ENCODE measurements at places on chromosomes 16 and 17.

DNA sequence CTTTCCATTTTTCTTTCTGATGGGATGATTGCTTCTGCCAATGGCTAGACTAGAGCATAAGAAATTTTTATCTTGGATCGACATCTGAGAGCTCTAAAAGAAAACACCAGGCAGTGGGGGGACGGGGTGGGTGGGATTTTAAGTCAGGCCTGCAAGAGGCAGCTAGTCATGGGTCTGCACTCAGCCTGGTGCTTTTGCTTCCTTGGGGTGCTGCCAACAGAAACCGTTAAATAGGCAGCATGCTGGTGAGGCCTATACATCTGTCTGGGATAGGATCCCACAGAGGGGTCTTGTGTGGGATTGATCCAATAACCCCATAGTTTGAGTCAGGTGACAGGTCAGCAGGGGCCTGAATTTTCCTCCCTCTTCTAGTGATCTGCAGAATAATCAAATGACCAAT, 26.9 kb downstream of the ZNRF1 start:
- DNase-seq = no peak

DNA sequence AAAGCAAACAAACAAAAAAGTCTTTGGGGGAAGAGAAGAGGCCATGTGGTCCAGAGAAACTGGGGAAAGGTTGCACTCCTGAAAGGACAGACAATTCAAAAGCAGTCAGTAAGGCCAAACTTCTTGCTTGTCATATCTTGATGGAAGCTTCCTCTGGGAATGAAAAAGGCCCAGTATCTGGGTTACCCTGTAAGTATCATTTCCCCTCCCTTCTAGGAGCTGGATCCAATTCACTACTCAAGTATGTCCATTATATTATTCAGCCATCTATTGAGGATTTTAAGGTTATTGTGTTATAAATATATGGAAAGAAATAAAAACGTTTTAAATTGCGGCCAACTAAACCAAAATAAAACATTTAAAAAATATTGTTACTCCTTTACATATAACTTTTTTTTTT, 26.0 kb upstream of the MON1B start:
- DNase-seq = no peak

- DNase-seq = no peak
Measured at GRCh38 chr17:20008242-20009051, 712 bp upstream of the SPECC1 start.

- DNase-seq = no peak
Measured at GRCh38 chr16:14148016-14148415, 76.9 kb downstream of the MRTFB start.

- DNase-seq = peak; percentile 96
Measured at GRCh38 chr17:7989781-7990655, 12.4 kb upstream of the GUCY2D start.

DNA sequence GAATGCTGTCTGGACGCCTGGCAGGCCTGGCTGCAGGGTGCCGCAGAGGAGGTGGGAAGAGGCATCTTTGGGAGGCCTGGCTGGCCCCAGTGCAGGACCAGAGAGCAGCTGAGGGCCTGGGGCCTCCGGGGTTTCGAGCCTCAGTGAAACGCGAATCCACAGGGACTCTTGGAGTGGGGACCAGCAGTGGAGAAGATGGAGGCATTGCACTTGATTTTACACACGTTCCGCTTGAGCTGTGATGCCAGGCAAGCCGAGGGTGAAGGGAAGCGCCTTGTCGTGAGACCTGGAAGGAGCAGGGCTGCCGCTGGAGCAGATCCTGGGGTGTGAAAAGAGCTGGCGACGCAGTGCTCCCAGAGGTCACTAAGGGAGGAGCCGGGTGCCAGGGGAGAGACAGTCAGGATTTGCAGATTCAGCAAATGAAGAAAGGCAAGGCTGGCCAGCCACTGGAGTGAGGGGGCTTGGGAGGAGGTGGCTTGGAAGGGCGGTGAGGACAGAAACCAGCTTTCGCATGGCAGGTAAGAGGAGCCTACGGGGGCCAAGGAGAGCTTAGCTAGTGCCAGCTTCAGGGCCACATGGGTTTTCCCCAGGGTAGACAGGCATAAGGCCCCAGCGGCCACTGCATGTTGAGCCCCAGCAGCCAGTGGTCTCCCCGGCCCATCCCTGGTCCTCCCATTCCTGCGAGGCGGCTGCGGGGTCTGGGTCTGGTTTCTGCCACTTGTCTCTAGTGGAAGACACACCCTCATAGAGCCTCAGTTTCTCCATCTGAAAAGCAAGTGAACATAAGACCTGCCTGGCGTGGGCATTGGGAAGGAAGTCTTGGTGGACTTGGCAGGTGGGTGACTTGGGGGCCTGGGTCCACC, 175.2 kb upstream of the CHMP6 start:
- DNase-seq = no peak

DNA sequence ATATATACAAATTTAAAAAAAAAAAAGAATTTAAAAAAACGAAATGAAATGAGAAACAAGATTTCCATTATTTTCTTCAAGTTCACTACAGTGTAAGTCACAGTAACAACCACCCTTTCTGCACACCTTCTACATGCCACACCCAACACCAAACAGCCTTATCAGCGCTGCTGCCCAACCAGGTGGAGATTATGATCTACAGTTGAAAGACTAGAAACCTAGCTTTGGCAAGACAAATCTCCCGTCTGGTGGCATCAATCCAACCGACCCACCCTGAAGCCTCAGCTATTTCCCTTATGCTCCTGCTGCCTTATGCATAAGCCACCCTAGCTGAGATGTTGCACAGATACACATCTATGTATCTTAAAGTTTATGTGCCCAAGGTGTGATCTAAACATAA, 60.8 kb downstream of the PARN start:
- no peak for DNase-seq

DNA sequence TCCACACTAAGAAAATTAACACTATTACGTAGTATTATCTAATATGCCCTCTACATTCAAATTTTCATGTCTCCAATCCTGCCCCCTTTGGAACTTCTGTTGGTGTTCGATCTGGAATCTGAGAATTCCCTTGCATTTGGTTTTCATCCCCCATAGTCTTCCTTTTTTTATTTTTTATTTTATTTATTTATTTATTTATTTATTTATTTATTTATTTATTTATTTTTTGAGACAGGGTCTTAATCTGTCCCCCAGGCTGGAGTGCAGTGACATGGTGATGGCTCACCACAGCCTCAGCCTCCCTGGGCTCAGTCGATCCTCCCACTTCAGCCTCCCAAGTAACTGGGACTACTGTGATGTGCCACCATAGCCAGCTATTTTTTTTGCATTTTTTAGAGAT, 589.3 kb downstream of the MAF start:
- no peak for DNase-seq

DNA sequence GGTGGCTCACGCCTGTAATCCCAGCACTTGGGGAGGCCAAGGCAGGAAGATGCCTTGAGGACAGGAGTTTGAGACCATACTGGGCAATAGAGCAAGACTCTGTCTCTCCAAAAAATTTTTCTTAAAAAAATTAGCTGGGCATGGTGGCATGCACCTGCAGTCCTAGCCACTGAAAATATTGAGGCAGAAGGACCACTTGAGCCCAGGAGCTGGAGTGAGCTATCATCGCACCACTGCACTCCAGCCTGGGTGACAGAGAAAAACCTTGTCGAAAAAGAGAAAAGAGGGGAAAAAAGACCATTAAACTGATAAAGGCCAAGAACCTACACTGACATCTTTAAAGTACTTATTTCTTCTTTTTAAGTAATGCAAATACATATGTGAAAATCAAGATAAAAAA, 53.4 kb upstream of the ITGA2B start:
- DNase-seq = no peak

- DNase-seq = no peak
Measured at GRCh38 chr16:66475232-66475631, 48.1 kb downstream of the BEAN1 start.

GRCh38 chr16:59684911-59685310, 950.8 kb upstream of the GOT2 start:
- no peak for DNase-seq

GRCh38 chr16:1929578-1930337, 11.5 kb upstream of the HS3ST6 start:
- peak; percentile 83 for DNase-seq

GRCh38 chr16:3020247-3020603, at the start of gene TNFRSF12A:
TNFRSF12A (plus strand) TSS chr16:3020368; CDS start chr16:3020398, 30 bp downstream.
- peak; percentile 24 for DNase-seq

GRCh38 chr17:81060416-81060815, 25.5 kb downstream of the BAIAP2 start:
- DNase-seq = no peak

All from stimulated activated CD8-positive, alpha-beta memory T cell treated with anti-CD3 and anti-CD28 coated beads, Interleukin-15, amount 100 ng/mL, for 1 hour (primary cell).